Stimulated activated CD4-positive, alpha-beta T cell treated with anti-CD3 and anti-CD28 coated beads, Interleukin-1b, Interleukin-23, amount 100 ng/mL, for 4 hours (primary cell): ENCODE measurements at places on chromosomes 5 and 9.

DNA sequence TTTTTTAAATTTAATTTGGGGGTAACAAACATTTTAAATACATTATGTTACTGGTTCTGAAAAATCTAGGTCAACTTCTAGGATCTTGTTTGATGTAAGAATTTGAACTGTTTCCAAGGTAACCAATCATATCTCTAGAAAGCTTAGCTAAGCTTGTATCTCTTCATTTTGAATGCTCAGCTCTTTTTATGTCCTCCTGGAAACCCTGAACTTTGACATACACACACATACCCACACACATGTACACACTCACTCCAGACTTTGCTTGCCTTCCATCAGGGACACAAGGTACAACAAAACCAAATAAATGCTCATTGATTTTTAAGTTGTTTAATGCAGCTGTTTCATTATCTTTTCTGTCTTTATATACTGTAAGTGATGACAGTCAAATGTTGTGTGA is 178.5 kb downstream of the RAB3C start:
- no peak for DNase-seq

DNA sequence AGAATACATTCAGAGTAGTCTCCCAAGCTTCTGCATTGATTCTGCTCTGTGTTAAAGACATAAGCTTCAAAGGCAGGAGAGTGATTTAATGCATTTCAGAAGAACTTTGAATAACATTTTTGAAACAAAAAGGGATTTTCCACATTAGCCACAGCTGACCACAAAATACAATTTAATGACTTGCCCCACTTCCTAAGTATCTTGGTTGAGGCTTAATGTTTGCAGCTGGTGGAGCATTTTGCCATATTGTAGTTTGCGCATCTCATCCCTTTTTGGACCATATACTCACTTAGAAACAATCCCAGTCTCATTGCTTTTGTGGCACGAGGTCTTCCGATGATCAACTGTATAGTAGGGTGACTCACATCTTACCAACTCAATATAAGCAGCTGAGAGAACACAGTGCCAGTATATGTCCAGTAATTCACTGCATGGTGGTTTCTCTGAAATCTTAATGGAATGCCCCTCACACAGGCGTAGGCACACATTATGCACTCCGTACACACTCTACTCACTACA is 455.8 kb upstream of the PTGER4 start:
- no peak for DNase-seq

- DNase-seq, result no peak
Observed at GRCh38 chr5:133957080-133957479, 11.3 kb downstream of the C5orf15 start.

DNA sequence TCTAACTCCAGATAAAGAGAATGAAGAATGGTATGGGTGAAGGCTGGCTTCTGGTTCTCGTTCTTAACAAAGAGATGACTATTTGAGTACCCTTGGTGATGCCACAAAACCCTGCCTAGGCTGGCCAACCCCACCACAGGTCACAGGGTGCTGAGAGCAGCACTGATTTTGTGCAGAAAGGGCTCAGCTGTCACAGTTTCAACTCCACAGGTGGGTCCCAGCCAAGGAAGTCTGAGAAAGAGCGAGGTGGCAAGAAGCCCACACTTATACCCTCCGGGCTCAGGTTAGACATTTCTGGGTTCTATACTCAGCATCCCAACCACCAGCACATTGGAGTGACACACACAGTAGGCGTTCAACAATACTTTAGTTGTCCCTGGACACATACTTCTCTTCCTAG is 118.1 kb downstream of the SLIT3 start:
- DNase-seq, result no peak

- DNase-seq, result no peak
Observed at GRCh38 chr5:132203464-132203818, 24.2 kb downstream of the P4HA2 start.

- DNase-seq, result peak; percentile 23
Observed at GRCh38 chr5:169805527-169805934, 168.5 kb downstream of the DOCK2 start.

- no peak for DNase-seq
Observed at GRCh38 chr9:20215552-20215951, 406.7 kb downstream of the MLLT3 start.

- DNase-seq, result no peak
Observed at GRCh38 chr9:113497051-113497450, 33.5 kb downstream of the RGS3 start.

GRCh38 chr5:120101771-120102170 is 362.3 kb upstream of the PRR16 start:
- DNase-seq, result no peak

DNA sequence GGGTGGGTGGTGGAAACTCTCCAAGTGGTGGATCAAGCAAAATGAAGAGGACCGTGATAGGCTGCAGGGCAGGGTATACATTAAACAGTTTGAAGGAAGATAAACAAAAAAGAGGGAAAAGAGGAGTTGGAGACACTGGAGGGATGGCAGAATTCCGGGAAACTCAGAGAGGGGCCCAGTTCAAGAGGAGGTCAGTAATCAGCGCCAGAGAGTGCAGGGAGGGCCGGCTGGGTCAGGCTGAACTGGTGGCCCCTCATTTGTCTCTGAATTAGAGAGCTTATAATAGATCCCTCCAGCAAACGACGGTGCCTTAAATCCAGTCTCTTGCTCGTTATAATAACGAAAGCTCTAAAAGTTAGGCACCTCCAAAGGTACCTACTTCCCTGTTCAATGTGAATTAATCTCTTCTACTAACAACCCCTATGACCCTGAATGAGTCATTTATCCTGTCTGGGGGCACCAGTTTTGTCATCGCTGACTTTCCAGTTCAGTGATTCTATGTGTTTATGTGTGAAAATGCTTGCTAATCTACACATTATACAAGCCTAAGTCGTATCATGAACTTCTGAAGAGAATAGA is 2.4 kb upstream of the ZSWIM6 start:
- no peak for DNase-seq

- DNase-seq, result no peak
Observed at GRCh38 chr5:80208381-80208780, 47.5 kb downstream of the SERINC5 start.
